ENCODE measurements at places on chromosomes 1 and 21.

DNA sequence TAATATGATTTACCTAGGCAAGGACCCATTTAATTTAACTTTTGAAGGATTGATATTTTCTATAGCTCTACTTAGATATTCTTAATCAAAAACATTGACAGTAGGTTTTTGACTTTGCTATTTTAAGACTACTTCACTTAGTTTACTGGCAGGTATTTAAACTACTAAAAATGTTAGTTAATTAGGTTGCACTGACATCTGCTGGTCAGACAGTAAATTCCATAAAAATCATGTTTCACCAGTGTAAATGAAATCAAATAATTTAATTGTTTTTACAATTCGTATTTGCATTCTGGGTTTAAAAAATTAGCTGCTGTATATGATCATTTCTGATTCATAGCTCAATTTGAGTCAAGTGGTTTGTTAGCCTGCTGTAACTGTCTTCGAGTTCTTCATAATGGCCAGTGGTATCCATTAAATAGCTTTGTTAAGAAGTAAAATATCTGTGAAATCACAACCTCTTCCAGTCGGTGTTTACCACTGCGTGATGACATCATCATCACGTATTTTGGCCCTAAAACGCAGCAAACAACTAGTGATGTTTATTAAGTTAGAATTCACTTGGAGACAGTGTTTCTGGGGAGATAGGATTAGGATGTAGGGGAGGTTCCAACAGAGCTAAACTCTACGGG lies 26.2 kb downstream of the EXTL2 start:
- H3K27ac ChIP-seq = no peak overlapping the region
- H3K4me1 ChIP-seq = no peaks in the 10 kb centered on the region
- H3K27me3 ChIP-seq = no peaks in the 10 kb centered on the region
- no peak overlapping the region for H3K4me3 ChIP-seq

- no peaks in the 10 kb centered on the region for H3K4me1 ChIP-seq
- no peak for DNase-seq
- H3K27ac ChIP-seq = peak overlapping the region; percentile 17
- H3K36me3 ChIP-seq = peaks cover 35% of the 10 kb centered on the region
- no peaks in the 10 kb centered on the region for H3K27me3 ChIP-seq
Observed at GRCh38 chr1:231272880-231273279, 31.9 kb downstream of the GNPAT start.

DNA sequence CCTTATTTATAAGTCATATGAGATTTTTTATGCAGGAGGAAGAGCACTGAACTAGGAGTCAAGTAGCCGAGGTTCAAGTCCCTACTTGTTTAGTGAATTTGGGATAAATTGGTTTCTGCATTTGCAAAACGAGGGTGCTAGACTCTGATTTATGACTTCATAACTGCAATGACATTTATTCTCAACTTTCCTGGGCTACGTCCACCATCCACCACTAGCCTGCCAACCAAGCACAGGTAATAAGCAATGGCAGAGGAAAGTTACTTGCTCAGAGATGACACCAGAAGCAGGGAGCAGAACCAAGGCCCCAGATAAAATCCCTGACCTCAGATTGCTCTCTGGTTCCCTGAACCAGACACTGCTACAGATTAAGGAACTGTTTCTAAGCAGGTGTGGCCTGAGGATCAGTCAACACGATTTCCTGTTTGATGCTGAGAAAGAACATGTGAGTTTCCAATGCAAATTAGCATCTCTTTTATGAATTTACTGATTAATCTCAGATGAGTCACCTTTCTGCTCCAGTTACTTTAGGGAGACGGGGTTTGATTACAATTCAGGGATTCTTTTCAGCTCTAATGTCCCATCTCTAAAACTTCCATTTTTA lies 52.7 kb downstream of the PLPP3 start:
- peaks cover 13% of the 10 kb centered on the region for H3K36me3 ChIP-seq
- H3K27me3 ChIP-seq = no peaks in the 10 kb centered on the region
- H3K4me1 ChIP-seq = peaks cover 13% of the 10 kb centered on the region
- no peak overlapping the region for H3K4me3 ChIP-seq
- no peak overlapping the region for H3K27ac ChIP-seq
- DNase-seq = no peak

- H3K27me3 ChIP-seq = peaks cover 4% of the 10 kb centered on the region
- no peaks in the 10 kb centered on the region for H3K36me3 ChIP-seq
- no peak overlapping the region for H3K4me3 ChIP-seq
- DNase-seq = no peak
- no peaks in the 10 kb centered on the region for H3K4me1 ChIP-seq
Observed at GRCh38 chr1:72288886-72289285, 6.5 kb upstream of the NEGR1 start.
